Inflammatory macrophage treated with lipopolysaccharide for 4 hours (primary cell): ENCODE measurements at places on chromosomes 2 and 18.

GRCh38 chr2:3041841-3042600 is 335.6 kb downstream of the EIPR1 start:
- no peak for DNase-seq

DNA sequence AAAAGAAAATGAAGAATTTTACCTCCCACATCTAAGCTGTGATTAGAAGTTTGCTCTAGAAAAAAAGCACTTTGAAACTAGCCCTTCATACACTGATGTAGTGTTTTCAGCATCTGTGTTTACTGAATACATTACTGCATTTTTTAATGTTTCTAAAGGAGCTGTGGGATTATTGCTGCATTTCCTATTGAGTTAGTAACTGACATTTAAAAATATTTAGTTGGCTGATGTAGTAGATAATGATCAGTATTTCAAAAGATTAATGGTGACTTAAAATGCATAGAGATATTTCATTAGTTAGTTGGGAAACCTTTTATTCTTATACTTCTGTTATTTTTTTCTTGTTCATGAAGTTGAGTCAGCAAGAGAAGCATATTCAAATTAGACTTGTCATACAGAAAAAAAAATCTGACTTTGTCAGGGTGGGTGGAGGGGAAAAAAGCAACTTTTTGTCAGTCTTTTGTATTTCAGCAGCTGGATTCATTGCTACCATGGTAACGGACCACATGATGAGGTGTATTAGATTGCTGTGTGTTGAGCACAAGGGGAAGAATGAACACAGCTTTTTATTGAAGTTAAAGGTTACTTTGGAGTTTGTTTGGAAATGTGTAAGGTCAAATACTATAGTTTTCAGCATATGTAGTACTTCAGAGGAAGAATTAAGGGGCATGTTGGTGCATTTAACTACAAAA is at the start of gene DTNA:
Gene DTNA (plus strand): TSS at position 549 of the 692 bp plus-strand sequence. CDS start 45,679 bp downstream, outside the sequence.
- DNase-seq = peak; percentile 90

GRCh38 chr18:42509750-42510415 is 554.8 kb downstream of the PIK3C3 start:
- DNase-seq = no peak

GRCh38 chr2:220512419-220512818 is 885.0 kb downstream of the SLC4A3 start:
- DNase-seq = no peak

DNA sequence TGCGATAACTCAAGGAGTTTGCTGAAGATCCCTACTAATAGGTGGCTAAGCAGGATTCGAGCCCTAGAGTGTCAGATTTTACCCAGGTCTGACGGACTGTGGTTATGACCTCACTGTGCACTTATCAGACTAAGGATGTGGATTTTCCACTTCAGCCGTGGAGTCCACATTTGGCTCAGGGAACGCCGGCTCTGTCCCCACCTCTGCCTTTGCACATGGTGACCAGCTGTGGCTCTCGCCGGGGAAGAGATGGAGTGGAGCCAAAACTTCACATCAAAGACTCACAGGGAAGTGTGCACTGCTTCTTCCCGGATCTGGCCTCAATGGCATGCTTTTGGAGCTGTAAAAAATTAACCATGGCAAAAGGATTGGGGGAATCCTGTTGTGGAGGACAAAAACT is 249.3 kb upstream of the APCDD1 start:
- DNase-seq = no peak

DNA sequence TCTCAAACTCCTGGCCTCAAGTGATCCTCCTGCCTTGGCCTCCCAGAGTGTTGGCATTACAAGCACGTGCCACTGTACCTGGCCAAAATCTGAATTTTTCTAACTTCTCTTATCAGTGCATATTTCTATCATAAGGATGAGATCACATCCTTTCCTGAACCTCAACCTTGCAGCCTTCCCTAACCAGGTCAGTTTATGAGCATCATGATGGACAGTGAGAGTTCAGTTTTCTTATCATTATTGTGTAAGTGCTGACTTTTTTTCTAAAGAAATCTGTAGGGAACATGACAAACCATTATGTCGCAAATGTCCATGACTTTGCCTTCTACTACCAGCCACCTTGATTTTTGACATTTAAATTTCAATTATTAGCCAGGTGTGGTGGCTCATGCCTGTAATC is 31.5 kb downstream of the MRPL33 start:
- no peak for DNase-seq

DNA sequence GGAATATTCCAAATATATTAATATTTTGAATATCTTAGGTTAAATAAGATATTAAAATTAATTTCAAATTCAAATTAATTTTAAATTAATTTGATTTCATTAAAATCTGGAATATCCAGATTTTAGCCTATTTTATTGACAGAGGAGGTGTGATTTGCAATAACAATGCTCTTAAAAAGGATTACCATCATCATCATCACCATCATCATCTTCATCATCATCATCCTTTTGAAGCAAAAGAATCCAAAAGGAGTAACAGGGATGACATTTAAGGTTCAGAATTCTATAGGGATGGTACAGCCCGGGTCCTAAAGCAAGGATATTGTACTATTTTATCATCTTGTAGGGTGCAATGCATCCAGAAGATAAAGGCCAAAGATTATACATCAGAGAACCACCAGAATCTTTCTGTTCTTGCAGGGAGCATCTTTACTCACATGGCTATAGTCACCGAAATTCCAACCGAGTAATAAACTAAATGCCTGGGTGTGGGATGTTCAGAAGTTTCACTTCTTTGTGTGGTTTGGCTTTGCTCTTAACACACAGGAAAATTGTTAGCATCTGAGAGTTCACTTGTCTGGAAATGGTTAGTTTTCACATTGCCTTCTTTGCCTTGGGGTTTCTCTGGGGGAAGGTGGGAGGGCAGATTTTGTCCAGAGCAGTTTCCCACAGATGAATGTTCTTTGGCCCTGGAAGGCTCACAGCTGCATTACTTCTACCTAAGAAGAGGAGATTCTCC is 99.1 kb upstream of the ITGA6 start:
- peak; percentile 48 for DNase-seq

DNA sequence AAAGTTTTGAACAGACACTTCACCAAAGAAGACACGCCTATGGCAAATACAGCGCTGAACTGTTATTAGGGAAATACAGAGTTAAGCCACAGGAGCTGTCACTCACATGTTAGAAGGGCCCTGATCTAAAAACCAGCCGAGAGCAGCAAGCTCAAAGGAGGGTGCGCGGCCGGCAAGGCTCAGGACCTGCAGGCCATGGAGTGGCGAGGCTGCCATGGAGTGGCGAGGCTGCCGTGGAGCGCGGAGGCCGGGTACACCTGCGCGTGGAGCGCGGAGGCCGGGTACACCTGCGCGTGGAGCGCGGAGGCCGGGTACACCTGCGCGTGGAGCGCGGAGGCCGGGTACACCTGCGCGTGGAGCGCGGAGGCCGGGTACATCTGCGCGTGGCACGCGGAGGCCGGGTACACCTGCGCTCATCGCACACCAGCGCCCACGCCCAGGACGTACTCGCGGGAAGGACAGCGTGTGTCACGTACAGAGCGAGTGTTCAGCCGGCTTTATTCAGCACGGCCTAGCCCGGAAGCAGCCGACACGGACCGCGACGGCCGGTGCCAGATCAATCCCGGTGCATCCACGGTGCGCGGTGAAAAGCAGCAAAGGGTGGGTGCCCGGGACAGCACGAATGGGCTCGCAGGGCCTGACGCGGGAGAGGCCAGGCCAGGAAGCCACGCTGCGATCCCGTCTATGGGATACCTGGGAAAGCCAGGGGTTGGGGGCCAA is 68.8 kb downstream of the SLC66A2 start:
- no peak for DNase-seq

DNA sequence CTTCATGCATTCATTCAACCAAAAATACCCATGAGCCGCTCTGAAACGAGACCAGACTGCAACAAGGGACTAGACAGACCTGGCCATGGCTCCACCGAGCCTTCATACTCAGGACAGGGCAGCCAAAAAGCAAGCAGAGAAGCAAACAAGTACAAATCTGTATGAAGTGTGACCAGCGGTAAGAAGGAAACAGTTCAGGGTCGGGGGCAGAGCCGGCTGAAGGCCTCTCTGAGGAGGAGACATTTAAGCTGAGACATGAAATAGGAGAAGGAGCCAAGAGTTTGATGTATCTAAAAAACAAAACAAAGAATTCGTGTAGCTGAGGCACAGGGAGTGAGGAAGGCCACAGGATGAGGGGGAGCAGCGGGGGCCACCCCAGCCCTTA is 21.3 kb upstream of the SLC66A3 start:
- DNase-seq = no peak

DNA sequence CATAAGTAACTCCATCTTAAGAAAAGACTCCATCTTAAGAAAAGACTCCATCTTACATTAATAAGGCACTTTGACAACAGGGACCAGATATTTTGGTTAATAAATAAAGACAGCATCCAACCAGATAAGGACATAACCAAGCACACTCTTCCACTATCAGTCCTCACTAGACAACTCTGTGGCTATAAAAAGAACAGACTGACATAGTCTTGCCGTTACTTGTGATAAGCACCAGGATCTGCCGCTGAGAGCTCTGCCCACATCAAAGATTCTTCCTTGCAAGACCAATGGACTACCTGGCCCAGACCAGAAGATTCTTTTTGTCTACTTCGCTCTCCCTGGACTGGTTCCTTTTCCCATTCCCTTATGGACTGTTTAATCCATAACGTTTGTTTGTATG is 667.4 kb downstream of the NYAP2 start:
- DNase-seq = no peak

- no peak for DNase-seq
Measured at GRCh38 chr2:13230221-13230620, 513.5 kb downstream of the TRIB2 start.

GRCh38 chr2:4882941-4883340 is 809.2 kb upstream of the SOX11 start:
- DNase-seq = no peak

DNA sequence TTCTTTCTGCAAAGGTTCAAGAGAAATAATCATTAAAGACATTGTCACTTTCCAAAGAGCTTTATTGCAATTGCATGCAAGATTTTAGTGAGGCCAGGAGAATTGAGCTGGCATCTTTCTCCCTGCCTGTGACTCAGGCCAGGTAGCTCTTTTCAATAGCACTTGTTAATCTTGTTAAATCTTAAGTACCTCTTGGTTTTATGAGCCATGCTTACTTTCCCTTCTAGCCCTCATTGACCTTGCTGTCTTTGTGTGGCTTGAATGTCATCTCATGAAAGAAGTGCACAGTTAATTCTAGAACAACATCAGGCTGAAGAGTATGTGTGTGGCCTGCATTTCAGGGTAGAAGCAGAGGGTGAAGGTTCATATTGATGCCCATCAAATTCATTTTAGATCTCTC is 14.8 kb upstream of the LGALSL start:
- DNase-seq = no peak

DNA sequence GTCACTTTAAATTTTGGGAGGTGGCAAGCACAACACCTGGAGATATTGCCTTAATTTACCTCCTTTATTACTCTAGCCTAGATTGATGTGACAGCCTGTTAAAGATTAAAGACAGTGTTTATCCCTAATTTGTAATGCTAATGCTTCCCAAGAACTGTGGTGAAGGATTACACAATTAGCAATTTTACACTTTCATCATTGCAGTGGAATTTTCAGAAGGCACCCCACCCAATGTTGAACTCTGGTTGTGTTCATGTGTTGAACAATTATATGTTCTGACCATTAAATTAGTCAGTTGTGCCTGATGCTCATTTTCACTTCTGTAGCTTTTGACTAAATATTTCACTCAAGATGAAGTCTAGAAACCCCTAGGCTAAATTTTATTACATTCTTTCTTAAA is 317.1 kb upstream of the CWC22 start:
- DNase-seq = no peak

- no peak for DNase-seq
Measured at GRCh38 chr2:127927384-127927783, 41.6 kb upstream of the AMMECR1L start.

GRCh38 chr18:56322406-56322805 is 316.0 kb downstream of the TXNL1 start:
- DNase-seq = no peak

GRCh38 chr2:144470334-144470733 is 49.6 kb downstream of the ZEB2 start:
- DNase-seq = no peak

DNA sequence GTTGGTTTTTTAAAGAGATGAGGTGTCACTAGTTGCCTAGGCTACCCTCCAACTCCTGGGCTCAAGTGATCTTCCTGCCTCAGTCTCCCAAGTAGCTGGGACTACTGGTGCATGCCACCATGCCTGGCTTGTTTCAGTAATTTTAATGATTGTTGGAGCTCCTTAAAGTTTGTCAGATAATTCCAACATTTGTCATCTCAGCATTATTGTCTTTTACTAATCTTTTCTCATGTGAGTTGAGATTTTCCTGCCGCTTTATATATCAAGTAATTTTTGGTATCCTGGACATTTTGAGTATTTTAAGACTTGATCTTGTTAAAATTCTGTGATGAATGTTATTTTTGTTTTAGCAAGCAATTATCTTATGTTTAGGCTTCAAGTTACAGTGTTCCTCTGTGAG is 108.6 kb downstream of the OTX1 start:
- DNase-seq = no peak

- no peak for DNase-seq
Measured at GRCh38 chr2:26598996-26599373, 42.2 kb downstream of the CIB4 start.

GRCh38 chr2:7490672-7491071 is 573.5 kb downstream of the RNF144A start:
- no peak for DNase-seq

DNA sequence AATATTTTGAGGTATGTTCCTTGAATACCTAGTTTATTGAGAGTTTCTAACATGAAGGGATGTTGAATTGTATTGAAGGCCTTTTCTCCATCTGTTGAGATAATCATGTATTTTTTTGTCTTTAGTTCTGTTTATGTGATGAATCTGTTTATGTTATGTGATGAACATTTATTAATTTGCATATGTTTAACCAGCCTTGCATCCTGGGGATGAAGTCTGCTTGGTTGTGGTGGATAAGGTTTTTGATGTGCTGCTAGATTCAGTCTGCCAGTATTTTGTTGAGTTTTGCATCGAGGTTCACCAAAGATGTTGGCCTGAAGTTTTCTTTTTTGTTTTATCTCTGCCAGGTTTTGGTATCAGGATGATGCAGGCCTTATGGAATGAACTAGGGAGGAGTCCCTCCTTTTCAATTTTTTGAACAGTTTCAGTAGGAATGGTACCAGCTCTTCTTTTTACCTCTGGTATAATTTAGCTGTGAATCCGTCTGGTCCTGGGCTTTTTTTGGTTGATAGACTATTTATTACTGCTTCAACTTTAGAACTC is 71.9 kb downstream of the EPC2 start:
- no peak for DNase-seq

DNA sequence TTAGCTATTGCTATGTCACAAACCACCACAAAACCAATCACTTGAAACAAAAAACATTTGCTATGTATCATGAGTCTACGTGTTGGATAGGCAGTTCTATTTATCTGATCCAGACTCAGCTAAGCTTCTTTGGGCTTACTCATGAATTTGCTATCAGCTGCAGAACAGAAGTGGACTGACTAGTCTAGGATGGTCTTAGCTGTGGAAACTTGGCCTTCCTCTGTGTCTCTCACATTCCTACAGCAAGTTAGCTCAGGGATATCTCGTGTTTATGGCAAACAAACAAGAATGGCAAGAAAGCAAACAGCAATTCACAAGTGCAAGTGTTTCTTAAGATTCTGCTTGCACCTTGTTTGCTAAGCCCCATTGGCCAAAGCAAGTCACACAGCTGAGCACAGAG is 288.0 kb upstream of the TNP1 start:
- DNase-seq = no peak
